ENCODE measurements at places on chromosomes 3 and 15. TPM values are rescaled to one million over a fixed set of nuclear protein-coding genes. Genes with fewer than 3 reads are reported as not detected.

Gene SEMA5B
- 0.13 TPM for total RNA-seq

Gene CNOT10
- 34.5 TPM for total RNA-seq

Gene ABTB1
- total RNA-seq, result 7.8 TPM

Gene ZBED2
- 0.19 TPM for total RNA-seq

Gene WDR93
- 0.64 TPM for total RNA-seq

Gene OIP5
- total RNA-seq, result 13.8 TPM

Gene TMC3
- not detected for total RNA-seq

Gene FBXO40
- total RNA-seq, result not detected

Gene RARB
- 8.8 TPM for total RNA-seq

Gene MAP2K5
- total RNA-seq, result 10.8 TPM

Gene UROC1
- total RNA-seq, result not detected

Gene ANKUB1
- total RNA-seq, result not detected

Gene C3orf49
- not detected for total RNA-seq

Gene PRRT3
- total RNA-seq, result 0.66 TPM

Gene ISLR
- not detected for total RNA-seq

Gene DNAJC13
- total RNA-seq, result 15.1 TPM

Gene HYAL2
- 31.6 TPM for total RNA-seq

Gene ATOSA
- total RNA-seq, result 9.8 TPM

Gene ARPP21
- total RNA-seq, result not detected

Gene TBL1XR1
- total RNA-seq, result 15.2 TPM

Gene SNRPA1
- total RNA-seq, result 99.6 TPM

Gene SLC6A11
- 0.11 TPM for total RNA-seq

Gene MAGI1
- 2.6 TPM for total RNA-seq

Gene PRSS50
- not detected for total RNA-seq

Gene CDHR4
- 0.23 TPM for total RNA-seq

Gene BFSP2
- total RNA-seq, result not detected

Gene ITGA11
- 4.5 TPM for total RNA-seq

Gene EPHB1
- total RNA-seq, result 0.06 TPM

Gene TEX9
- total RNA-seq, result 5.0 TPM

Gene SLC51A
- not detected for total RNA-seq

Gene MYL3
- total RNA-seq, result not detected

Gene TLR9
- total RNA-seq, result not detected

Gene PIF1
- 21.5 TPM for total RNA-seq

Gene ARGFX
- not detected for total RNA-seq

Gene TTLL3
- total RNA-seq, result 6.0 TPM

Gene NPAP1
- not detected for total RNA-seq

Gene SETD2
- 19.4 TPM for total RNA-seq

Gene KBTBD13
- total RNA-seq, result not detected

All from A549 treated with ZK216348 at 1 μM for 4 hours (cell line).